ENCODE measurements at places on chromosomes 1 and 21.

DNA sequence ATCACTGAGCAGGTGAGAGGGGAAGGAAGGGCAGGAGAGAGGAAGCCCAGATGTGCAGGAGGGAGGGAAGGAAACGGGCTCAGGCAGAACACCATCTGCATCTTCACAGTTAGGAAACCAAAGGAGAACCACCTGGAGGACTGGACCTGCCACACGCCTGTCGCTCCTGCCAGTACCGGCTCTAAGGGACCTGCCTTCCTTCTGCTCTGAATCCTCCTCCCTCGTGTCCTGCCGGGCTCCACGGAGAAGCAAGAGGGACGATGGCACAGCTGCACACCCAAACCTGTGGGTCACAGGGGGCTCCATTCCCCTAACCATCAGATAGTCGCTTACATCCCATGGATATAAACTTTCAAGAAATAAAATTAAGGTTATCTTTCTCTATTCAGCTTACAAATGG, 56.1 kb downstream of the TOR1AIP2 start:
- no peak for DNase-seq

GRCh38 chr1:190908246-190908645, 430.6 kb upstream of the BRINP3 start:
- DNase-seq, result no peak

- DNase-seq, result no peak
These were observed 181.1 kb downstream of the DYRK1A start for GRCh38 chr21:37547615-37548200.

GRCh38 chr1:231279081-231279480, 38.1 kb downstream of the GNPAT start:
- no peak for DNase-seq

DNA sequence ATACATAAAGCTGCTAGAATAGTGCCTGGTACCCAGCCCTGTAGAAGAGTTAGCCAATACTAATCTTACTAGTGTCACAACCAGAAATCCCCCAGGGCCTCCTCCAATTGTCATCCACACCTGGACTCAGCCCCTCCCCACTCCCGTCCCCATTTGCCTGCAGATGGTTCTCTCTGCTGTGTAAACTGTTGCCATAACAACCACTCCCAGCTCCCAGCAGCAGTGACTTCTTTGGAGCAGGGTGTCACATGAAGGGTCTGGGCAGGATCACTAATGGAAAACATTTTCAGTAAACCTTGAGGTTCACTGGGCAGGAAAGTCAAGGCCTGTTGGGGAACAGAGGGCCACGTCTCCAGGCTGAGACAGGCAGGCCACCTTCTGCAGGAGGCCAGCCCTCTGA, 126.0 kb upstream of the IPO9 start:
- no peak for DNase-seq

DNA sequence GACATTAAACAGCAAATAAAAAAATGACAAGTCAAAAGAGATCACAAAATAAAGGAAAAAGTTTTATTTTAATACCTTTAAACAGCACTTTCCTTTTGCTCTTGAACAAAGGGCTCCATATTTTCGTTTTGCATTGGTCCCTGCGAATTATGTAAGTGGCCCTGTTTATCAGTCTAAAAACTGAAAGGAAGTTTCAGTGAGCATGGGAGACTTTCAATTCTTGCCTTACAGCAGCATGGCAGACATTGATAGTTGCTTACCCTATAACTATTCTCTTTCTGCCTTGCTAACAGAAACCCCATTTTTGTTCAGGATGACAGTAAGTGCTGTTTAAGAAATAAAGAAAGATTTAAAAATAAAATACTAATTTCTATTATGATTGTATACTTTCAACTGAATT, 5.2 kb upstream of the SH3GLB1 start:
- no peak for DNase-seq

GRCh38 chr1:63916485-63917360, 142.9 kb downstream of the ROR1 start:
- DNase-seq, result no peak

DNA sequence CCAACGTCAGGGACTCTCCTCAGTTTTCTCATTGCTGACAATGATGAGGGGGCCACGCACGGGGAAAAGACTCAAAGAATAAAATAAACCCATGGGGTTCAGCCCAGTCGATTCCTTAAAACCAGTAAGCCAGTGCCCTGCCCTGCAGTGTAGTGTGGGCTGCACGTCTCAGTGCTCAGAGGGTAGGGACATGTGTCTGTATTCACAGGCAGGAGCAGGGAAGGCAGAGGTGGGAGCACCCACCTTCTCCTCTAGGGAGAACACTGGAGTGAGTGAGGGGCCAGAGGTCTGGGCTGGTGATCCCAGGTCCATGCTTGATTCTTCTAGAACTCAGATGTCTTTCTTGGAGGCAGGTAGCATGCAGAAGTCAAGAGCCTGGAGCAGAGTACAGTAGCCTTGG, 303.6 kb downstream of the MATN1 start:
- DNase-seq, result no peak

DNA sequence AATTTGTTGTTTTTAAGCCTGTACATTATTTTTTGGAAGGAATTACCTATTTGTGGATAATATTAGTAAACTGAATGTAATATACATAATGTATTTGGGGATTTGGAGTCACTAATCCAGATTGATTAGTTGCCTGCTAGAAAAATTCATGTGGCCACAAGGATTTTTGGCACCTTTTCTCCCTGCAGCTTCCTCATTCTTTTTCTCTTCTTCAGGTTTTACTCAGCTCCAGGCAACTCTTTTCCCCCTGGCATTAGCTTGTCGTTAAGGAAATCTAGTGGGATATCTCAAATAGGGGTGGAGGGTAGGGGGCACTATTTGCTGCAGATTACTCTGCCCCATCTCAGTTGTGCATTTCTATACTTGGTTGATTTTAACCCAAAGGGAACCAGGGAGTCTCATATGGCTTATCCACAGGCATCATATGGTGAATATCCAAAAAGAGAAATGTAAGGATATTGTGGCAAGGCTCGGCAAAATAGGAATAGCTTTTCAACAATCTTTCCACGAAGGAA, 203.1 kb downstream of the NFIA start:
- no peak for DNase-seq

DNA sequence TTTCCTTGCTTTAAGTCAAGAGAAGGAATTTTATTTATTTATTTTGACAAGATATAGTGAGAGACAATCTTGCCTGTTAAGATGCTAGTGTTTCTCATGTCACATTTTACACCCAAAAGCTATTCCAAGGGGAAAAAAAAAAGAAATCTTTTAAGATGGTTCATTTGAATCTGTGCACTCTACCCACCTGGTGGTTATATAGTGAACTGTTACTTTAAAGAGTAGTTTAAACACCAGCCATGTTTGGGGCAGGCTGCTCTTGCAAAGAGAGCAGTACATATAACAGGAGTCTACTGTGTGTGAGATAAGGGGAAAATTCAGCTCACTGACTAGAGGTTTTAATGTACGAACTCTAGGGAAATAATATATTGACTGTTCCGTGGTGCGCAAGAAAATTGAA, 3.3 kb upstream of the ELAVL4 start:
- no peak for DNase-seq

GRCh38 chr1:244088161-244088560, 37.1 kb downstream of the ZBTB18 start:
- no peak for DNase-seq

- no peak for DNase-seq
These were observed 137.3 kb upstream of the SPAG17 start for GRCh38 chr1:118322331-118322730.

DNA sequence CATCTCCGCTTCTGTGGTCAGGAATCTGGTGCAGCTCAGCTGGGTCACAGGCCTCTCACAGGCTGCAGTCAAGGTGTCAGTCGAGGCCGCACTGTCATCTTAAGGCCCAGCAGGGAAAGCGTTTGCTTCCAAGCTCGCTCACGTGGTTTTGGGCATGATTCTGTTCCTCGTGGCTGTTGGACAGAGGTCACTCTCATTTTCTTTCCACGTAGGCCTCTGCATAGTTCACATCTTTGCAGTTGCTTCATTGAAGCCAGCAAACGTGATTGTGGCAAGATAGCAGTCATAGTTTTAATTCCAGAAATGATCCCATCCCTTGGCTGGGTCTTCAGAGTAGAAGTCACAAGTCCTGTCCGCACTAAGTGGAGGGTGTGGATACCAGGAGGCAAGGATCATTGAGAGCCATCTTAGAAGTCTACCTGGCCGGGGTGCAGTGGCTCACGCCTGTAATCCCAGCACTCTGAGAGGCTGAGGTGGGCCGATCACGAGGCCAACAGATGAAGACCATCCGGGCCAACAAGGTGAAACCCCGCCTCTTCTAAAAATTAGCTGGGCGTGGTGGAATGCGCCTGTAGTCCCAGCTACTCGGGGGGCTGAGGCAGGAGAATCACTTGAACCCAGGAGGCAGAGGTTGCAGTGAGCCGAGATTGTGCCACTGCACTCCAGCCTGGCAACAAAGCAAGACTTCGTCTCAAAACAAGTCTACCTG, 24.5 kb downstream of the NECAP2 start:
- no peak for DNase-seq

- DNase-seq, result no peak
These were observed 7.4 kb downstream of the SLC26A9 start for GRCh38 chr1:205935869-205936268.

DNA sequence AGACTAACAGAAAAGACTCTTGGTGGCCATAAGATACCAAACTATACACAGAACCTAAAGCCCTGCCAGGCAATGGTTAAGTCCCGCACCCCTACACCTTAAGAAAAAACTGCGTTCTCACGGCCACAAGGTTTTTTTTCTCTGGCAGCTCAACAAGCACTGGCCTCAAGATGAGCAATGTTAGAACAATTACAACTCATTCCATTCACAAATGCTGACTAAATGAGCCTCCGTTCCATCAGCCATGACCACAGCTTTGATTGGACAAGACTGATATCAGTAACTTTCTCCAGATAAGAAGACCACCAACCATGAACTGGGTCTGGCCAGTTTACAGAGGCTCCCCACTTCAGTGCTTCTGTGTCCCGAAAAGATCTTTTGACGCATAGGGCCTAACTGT, 31.9 kb downstream of the SEC16B start:
- DNase-seq, result no peak

GRCh38 chr1:72122099-72122880, 160.0 kb downstream of the NEGR1 start:
- DNase-seq, result no peak

DNA sequence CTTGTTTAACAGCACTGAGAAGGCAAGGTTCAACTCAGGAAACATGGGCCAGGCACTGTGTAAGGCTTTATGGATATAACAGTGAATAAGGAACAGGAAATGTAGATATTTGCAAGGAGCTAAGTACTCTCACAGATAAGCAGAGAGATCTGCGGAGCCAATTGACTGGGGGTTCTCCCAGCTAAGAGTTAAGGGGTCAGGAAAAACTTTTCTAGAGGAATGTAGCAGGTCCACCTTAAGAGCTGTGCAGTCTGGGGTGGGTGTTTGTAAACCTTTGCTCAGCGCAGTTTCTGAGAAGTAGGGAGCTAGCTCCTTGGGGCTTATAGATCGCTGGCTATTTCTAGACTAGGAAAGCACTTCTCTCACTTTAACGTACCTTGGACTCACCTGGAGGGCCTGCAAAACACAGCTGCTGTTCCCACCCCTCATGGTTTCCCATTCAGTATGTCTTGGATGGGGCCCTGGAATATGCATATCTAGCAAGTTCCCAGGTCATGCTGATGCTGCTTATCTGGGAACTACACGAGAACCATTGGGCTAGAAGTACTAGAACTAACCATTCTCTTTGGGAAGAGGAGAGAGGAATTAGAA, 51.7 kb downstream of the TLCD4 start:
- no peak for DNase-seq

- no peak for DNase-seq
These were observed 885.7 kb downstream of the PLA2G4A start for GRCh38 chr1:187714470-187714869.

- no peak for DNase-seq
These were observed 38.0 kb downstream of the SAMD13 start for GRCh38 chr1:84339503-84339902.

DNA sequence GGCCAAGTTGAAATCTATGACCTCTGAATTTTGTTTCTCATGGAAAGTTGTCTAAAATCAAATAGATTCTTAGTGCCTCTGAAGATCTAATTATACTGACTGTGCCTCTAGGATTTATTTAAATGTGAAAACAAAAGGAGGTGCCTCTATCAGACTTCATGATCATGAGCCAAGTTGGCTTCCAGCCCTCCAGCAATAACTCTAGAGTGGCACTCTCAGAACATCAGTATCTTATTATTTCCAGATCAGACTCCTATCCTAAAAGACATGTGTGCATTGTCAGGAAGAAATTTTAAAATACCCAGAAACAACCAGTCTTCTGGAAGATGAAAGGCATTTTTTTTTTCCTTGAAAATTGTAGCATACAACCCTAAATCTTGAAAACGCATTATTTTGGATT, 368.0 kb downstream of the PDE4B start:
- no peak for DNase-seq

DNA sequence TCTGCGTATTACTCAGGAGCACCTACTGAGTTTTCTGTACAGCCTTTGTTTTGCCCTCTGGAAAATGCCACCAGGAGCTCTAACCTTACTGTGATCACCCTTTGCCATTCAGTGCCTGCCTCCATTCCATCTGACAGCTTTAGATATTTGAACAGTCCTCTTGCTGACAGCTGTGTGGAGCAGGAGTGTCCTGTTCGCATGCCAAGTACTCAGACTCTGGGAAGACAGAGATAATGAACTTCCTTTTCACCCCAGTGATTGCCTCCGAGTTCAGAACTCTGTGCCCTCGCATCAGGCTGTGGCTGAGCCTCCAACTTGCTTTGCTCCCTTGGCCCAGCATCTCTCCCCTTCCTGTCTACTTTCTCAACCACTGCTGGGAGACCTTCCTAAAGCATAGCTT, 74.0 kb downstream of the CACNA1E start:
- DNase-seq, result no peak

- DNase-seq, result no peak
These were observed at the start of gene FOXE3 for GRCh38 chr1:47415728-47416318. TSS of gene FOXE3 (plus strand) at chr1:47416285. CDS start at chr1:47416316, 31 bp downstream.

DNA sequence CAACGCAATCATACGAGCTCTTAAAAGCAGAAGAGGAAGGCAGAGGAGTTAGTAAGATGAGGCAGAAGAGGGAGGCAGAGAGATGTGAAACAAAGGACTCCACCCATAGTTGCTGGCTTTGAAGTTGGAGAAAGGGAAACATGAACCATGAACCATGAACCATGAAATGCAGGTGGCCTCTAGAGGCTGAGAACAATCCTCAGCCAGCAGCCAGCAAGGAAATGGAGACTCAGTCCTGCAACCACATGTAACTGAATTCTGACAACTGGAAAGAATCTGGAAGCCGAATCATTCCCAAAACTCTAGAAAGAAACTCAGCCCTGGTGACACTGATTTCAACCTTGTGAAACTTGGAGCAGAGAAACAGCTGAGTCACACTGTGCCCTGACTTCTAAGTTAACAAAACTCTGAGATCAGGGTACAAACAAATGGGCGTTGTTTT, 10.1 kb downstream of the DIPK1A start:
- no peak for DNase-seq

DNA sequence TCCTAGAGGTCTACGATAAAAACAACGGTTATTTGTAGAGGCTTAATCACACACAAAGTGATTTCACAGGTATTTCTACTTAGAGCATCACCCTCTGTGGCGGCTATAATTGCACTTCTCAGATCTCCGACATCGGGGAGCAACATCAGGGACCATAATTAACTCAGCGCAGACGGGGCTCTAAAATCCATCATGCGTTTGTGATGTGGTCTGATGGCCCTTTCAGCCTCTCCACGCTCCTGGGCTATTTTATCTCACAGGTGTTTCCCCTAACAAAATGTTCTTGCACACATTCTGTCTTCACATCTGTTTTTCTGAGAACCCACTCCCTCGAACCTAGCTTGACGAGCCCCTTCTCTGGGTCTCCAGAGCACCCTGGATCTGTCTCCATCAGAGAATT, 146.3 kb upstream of the DUSP10 start:
- no peak for DNase-seq

- no peak for DNase-seq
These were observed 15.4 kb downstream of the PPIE start for GRCh38 chr1:39754026-39754570.
